NCI-H1105 (cell line): ENCODE measurements at places on chromosomes 11 and 22.

GRCh38 chr11:8320076-8320475 lies 56.4 kb upstream of the LMO1 start:
- DNase-seq: no peak

GRCh38 chr11:78046486-78046854 lies 17.2 kb upstream of the THRSP start:
- no peak for DNase-seq

GRCh38 chr11:29305456-29306232 lies 711.2 kb downstream of the KCNA4 start:
- no peak for DNase-seq

DNA sequence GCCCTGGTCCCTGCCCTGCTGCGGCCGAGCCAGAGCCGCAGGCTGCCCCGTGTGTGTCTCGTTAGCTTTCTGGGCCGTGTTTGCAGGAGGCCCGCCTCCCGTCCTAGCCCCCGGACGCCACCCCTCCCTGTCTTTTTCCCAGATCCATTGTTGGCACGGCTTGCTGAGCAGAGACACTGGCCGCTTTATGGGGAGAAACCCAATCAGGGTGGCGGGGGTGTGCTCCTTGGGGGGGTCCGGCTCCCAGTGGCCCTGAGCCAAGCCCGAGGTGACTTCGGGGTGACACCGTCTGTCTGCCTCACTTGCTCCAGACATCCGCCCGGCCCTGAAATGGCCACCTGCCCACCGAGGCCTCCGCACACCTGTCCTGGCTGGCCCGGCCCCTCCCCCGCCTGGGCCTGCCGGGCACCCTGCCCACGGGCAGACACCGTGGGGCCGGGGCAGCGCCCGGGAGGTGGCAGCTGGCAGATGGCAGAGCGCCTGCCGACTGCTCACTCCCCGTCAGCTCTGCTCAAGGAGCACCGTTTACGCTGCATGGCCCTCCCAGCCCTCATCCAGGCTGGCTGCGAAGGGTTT lies 43.1 kb upstream of the PPARA start:
- DNase-seq: peak; percentile 89

DNA sequence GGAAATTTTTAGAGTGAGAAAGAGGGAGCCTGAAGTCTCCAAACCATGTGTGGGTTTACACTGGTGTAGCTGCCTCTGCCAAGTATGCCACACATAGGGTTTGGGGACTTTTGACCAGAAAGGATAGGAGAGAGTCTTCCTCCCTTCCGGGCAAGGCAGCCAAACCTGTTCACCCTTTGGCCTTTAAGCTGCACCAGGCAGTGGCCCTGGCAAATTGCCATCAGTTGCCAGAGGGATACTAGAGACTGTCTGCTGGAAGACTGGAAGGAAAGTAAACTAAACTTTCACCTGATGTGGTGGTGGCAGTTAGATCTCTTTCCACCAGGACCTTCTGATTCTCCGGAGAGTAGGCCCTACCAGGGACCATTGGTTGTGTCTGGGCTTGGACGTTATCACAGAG lies 1263.2 kb downstream of the FAM181B start:
- DNase-seq: peak; percentile 30

DNA sequence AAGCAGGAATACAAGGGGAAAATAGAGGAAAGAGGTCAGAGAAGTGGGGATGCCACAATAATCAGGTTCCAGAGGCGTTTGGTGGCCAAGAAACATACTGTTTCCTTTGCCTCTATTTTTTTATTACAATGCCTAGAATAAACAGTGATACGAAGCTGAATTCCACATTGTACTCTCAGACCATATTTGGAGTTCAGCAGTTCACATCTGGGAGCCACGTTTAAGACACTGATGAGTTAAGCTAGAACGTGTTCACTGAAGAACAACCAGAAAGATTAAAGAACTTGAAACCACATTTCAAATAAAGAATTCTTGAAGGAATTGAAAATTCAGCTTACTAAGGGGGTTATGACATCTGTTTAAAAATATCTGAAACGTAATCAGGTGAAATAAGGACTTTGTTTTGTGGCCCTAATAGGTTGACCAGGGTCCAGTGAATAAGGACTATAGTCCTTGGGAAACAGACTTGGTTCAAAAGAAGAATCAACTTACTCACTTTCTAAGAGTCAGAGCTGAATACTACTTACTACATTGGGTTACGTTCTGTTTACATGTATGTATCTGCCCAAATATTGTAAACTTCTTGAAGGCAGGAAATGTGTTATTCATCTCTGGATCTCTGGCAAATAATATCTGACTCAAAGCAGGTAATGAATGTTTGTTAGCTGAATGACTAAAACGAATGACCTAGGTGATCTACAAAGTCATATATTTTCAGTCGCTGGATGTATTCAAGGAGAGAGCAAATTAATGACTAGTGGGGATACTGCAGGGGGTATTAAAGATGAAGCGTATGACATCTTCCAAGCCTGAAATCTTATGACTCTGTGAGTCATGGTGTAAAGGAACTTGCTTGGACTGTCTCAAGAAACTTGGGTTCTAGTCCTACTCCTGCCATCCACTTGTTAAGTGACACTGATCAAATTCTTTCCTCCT lies 247.0 kb upstream of the NARS2 start:
- DNase-seq: no peak

- DNase-seq: no peak
These were observed 256.9 kb upstream of the CTSC start for GRCh38 chr11:88594274-88594950.

DNA sequence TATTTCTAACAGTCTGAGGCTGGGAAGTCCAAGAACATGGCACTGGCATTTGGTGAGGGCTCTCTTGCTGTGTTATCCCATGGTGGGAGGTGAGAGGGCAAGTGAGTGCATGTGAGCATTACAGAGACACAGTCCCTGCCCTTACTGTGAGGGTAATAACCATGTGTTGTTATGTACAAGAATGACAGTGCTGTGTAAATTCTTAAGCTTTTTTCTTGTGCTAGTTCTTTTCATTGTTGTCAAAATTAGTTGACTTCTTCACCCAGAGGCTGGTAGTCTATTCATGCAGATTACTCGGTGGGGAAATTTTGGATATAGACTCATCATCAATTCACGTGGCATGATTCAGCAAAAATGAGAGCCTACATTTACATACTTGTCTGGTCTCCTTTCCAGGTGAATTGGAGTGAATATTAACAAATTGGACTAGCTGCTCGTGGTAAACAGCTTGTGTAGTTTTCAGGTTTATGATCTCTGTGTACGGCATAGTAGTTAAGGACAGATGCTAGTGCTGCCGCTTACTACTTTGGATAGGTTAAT lies 49.3 kb downstream of the ATXN10 start:
- no peak for DNase-seq

DNA sequence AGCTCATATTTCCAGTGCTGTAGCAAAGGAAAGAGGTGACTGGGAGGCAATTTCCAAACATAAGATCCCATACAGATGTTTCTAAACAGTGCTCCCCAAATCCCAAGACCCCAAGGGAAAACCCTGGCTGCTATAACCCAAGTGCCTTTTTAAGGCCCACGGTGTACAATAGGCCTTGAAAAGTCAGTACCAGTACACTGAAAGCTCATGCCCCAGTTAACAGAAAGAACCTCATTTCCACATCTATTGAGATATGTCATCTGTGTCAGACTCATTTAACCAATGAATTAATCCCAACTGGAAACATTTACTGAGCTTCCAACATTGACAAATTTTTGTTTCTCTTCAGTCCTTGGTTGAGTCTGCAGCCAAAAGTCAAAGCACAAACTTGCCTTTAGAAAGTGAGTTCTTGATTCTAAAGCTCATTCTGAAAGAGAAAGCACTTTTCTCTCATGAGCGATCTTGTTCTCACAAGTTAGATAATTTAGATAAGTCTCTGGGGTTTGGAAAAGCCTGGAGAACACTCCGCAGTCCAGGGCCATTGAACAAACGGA lies 239.8 kb upstream of the ARHGAP20 start:
- no peak for DNase-seq

DNA sequence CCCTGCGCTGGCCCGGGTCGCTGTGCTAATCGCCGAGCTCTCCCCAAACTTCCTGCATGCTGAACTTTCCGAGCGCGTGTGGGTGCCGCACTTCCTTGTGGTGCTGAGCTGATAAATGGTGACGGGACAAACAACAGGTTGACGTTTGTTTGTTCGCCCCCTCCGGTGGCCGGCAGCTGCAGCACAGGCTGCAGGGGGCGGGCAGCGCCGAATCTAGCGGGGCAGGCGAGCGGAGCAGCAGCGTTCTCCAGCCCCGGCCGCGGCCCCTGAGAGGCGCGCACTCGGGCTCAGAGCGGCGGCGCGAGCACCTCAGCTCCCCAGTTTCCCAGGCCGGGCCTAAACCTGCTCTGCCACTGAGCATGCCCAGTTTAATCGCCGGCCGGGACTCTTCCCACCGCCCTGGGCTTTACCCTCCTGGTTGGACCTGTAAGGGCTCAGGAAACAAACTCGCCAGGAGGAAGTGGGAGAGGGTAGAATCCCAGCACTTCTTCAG lies at the start of gene PDGFD:
Gene PDGFD (minus strand): TSS at position 120 of the 493 bp plus-strand sequence.
- peak; percentile 30 for DNase-seq

GRCh38 chr11:44645827-44646226 lies 80.4 kb downstream of the CD82 start:
- DNase-seq: no peak

- DNase-seq: peak; percentile 33
These were observed 19.3 kb downstream of the CREB3L1 start for GRCh38 chr11:46296528-46297448.

DNA sequence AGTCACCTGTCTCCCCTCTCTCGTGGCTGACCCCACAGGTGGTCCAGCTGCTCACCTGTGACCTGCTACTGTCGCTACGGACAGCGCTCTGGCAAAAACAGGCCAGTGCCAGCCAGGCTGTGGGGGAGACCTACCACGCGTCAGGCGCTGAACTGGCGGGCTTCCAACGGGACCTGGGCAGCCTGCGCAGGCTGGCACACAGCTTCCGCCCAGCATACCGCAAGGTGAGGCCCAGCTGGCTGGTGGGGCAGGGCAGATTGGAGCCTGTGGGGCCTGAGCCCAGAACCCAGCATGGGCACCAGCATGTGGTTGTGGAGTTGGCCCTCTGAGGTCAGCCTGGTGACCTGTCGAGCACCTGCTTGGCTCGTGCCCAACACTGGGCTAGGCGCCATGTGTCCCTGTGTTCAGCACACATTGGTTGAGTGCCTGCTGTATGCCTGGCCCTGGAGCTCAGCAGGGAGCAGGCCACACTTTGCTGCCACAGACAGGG lies 11.9 kb downstream of the SHISA8 start:
- no peak for DNase-seq

- DNase-seq: peak; percentile 94
These were observed 9.4 kb downstream of the LRRC75B start for GRCh38 chr22:24583221-24584165.

DNA sequence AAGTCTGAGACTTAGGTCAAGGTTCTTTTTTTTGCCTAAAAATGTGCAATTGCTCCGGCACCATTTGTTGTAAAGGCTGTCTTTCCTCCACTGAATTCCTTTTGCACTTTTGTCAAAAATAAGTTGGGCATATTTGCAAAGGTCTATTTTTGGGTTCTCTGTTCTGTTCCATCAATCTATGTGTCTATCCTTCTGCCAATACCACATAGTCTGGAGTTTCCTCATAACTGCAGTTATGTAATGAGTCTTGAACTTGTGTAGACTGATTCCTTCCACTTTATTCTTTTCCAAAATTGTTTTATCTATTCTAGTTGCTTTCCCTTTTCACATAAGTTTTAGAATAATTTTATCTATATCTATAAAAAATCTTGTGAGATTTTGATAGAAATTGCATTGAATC lies 6.7 kb downstream of the KCNJ5 start:
- no peak for DNase-seq

DNA sequence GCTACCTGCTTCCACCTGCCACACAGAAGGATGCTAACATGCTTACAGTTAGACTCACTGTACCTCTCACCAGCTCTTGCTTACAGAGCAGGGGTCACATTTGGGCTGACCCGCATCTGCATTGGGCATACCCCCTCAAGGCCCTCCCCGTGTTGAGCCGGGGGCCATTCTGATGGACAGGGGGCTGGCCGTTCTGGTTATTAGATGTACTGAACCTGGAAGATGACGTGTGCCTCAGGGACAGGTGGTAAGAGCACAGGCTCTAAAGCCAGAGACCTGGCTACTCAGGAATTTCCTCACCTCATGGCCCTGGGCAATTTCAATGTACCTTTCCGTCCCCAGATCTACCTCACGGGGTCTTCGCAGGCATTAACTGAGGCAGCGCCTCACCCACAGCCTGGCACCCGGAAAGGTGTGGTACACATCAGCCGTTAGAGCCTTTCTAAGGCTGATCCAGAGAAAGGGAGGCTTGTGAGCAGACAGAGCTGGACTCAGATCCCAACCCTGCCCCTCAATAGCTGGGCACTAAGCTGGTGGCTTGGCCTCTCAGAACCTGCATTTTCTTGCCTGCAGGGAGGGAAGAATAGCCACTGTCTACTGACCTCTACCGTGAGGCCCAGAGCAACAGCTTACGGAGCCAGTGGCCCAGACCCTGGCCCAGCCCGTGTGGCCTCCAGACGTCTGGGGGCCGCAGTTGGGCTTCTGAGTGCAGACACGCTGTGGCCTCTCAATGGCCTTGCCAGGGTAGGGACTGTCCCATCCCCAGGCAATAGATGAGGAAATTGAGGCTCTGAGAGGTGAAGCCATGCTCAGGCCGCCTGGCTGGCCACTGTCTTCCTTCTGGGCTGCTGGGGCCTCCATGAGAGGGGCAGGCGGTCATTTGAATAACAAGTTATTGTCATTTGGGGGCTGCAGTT lies 100.6 kb downstream of the MORC2 start:
- no peak for DNase-seq

DNA sequence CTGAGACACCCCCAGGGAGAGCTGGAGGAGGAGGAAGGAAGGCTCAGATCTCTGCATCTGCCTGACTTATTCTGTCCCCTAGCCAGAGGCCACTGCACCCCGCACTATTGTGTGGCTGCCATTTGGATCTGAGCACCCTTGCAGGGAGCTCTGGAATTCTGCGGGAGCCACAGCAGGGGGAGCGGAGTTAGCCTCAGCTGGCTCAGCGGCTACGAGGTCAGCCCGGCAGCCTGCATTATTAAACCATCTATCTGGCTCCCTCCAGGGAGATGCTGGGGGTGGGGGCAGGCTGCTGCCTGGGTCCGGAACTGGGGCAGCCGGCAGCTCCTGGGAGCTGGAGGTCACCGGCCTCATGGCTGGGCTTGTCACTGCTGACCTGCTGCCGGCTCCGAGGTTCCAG lies 6.5 kb upstream of the ELFN2 start:
- no peak for DNase-seq

DNA sequence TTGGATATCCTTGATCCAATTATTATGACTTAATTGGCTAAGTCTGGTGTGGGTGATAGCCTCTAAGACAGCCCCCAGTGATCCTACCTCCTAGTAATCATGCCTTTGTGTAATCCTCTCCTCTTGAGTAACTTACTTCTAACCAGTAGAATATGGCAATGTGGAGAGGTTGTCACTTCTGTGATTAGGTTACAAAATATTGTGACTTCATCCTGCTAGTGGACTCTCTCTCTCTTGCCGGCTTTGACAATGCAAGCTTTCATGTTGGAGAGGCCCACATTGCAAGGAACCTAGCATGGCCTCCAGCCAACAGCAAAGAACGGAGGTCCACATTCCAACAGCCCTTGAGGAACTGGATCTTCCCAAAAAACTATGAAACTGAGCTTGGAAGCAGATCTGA lies 19.5 kb downstream of the YPEL4 start:
- DNase-seq: no peak
